Transverse colon (tissue), 4 donors: ENCODE measurements at places on chromosomes 1 and 21.

GRCh38 chr1:66355756-66356155, 178.2 kb upstream of the SGIP1 start:
- no peak for DNase-seq

GRCh38 chr1:58881471-58881994, 97.7 kb upstream of the JUN start:
- DNase-seq = peak; percentile 83

GRCh38 chr1:204943495-204943894, 72.8 kb downstream of the NFASC start:
- no peak for DNase-seq

DNA sequence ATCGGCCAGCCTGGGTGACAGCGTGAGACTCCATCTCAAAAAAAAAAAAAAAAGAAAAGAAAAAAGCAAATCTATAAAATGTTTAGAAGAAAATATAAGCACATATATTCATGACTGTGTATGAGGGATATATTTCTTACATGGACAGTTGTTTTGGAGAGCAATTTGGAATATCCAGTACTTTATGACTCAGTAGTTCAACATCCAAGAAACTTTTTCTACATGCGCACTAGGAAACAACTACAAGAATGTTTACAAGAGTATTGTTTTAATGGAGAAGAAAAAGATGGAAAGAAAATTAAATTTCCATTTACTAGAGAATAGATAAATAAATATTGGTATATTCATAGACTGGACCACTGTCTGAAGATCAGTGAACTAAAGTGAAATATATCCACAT, 77.5 kb downstream of the MAST2 start:
- no peak for DNase-seq

GRCh38 chr1:181482521-181483284, 614 bp upstream of the CACNA1E start:
- peak; percentile 11 for DNase-seq

GRCh38 chr1:9859281-9860014, 35.7 kb upstream of the CLSTN1 start:
- no peak for DNase-seq

- DNase-seq = no peak
Observed at GRCh38 chr1:52640697-52641096, 7.7 kb downstream of the SHISAL2A start.

DNA sequence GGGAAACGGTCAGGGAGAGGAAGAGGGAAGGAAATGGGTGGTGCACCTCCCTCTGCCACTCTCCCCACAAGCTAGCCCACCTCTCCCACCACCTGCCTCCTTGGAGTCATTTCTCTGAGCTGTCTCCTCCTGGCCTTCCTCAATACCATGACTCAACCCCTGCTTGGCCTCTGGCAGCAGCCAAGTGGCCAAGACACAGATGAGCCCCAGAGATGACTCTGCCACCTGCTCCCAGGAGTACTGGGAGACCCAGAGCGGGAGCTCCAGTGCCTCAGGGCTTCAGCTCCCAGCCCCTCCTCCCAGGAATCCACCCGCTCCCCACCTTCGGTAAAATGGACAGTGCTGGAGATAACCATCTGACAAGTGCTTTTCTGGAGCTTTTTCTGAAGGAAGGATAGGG, 2.6 kb downstream of the S100A16 start:
- DNase-seq = no peak

DNA sequence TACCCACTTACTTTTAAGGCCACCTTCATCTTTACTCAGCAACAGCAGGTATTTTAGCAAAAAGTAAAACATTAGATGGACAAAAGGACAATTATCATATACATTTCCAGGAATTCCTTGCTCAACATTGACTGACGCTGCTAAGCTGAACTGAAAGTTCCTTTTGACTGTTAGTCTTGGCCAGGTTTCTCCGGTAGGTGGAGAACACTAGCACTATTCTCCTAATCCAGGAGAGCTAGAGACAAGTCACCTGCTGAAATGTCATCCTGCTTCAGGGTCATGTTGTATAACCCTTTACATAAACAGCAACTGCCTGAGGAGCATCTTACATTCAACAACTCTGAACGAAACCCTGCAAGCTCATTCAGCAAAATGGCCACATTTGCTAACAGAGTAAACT, 109.0 kb upstream of the ESRRG start:
- DNase-seq = no peak

DNA sequence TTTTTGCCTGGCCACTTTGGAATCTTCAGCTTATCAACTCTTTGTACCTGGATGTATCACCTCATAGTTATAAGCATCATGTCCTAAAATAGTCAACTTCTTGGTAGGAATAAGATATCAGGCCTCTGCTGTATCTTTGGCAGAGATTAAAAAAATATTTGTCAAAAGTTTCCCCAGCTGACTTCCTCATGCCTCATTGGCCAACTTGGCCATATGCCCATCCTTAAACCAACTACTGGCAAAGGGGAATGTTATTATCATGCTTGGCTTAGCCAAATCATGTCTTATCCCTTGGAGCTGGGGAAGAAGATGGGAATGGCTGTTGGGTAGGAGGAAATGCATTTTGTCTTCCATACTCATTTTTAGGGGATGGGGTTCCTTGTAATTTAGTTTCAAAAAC, 23.4 kb downstream of the NFASC start:
- no peak for DNase-seq
